ENCODE measurements at places on chromosomes 16 and 17. TPM values are rescaled to one million over a fixed set of nuclear protein-coding genes. Genes with fewer than 3 reads are reported as not detected.

RAP1GAP2 gene
- total RNA-seq, result 7.8 TPM

GPR139 gene
- not detected for total RNA-seq

TEX14 gene
- total RNA-seq, result 0.13 TPM

DPEP3 gene
- total RNA-seq, result not detected

IL32 gene
- 13.2 TPM for total RNA-seq

LMF1 gene
- 24.6 TPM for total RNA-seq

CLEC18C gene
- 0.71 TPM for total RNA-seq

DNA sequence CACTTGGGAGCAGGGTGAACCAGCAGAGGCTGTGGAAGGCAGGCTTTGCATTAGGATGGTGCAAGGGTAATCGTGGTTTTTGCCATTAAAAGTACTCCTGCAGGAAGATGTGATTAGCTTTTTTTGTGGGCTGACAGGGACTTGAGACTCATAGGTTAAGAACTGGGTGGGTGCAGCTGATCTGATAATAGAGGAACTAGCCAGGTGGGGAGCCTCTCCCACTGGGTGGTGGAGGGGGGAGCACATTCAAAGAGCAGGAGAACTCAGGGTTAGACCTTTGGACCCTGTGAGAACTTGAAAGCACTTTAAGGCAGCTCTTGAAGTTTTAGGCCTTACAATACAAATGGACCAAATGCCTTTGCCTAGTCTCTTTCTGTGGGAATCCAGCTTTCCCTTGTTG, 32.4 kb downstream of the CCL4 start:
- peaks cover 21% of the 10 kb centered on the region for H3K27me3 ChIP-seq
- H3K27ac ChIP-seq, result no peak overlapping the region
- H3K4me3 ChIP-seq, result no peak overlapping the region
- DNase-seq, result no peak

DNA sequence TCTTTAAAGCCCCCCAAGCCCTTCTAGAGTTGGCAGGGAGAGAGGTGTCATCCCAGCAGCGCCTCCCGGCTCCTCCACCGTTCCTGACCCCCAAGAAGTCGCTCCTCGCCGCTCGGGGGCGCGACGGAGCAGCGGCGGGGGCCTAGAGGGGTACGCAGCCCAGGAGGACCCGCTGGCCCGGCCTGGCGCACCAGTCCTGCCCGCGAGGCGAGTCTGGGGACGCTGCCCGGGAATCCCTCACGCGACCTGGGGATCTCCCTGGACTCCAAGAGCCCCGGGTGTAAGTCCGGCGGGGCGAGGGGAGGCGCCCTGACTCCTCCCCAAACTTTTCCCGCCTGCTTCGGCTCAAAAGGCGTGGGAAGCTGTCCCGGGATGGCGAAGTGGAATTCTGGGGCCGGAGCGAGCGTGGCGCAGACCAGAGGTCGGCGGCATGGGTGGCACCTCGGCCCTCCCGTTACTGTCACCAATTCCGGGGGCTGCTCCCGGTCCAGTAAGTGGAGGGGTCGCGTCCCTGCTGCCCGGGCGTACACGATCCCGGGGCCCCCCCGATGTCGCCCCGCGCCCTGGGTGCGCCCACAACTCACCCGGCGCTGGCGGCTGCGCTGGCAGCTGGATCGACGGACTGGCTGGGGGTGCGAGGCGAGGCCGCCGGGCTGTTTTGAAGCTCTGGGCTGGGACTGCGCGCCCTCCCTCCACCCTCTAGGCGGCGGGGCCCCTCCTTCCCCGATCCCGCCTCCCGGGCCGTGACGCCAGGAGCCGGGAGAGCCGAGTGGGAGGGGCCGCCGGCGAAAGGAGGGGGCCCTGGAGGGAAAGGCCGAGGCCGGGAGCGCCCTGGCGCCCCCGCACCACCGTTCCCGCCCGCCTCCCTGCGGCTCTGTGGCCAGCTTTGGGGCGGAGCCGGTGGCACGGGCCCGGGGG, at the start of gene EMP2:
Gene EMP2 (minus strand): TSS at position 634 of the 918 bp plus-strand sequence. CDS start 32,981 bp downstream, outside the sequence.
- H3K4me1 ChIP-seq, result peaks cover 30% of the 10 kb centered on the region
- no peaks in the 10 kb centered on the region for H3K36me3 ChIP-seq
- H3K27me3 ChIP-seq, result peaks cover 14% of the 10 kb centered on the region

DNA sequence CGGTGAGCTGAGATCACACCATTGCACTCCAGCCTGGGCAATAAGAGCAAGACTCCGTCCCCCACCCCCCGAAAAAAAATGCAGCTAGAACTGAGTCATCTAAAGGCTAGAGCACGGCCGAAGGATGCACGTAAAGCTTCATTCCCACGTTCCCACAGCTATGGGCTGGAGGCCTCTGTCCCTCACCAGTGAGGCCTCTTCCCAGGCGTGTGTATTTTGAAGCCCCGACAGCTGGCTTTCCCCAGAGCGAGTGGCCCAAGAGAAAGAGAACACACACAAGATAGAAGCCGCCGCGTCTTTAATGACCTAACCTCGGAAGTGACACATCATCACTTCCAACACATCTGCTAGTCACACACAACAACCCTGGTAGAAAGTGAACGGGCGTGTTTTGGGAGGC, 6.6 kb upstream of the KCTD5 start:
- H3K36me3 ChIP-seq, result no peaks in the 10 kb centered on the region
- DNase-seq, result no peak
- no peak overlapping the region for H3K27ac ChIP-seq
- H3K27me3 ChIP-seq, result no peaks in the 10 kb centered on the region
- H3K4me1 ChIP-seq, result peaks cover 16% of the 10 kb centered on the region

- no peak for DNase-seq
- no peaks in the 10 kb centered on the region for H3K36me3 ChIP-seq
- no peak overlapping the region for H3K27ac ChIP-seq
- H3K4me3 ChIP-seq, result no peak overlapping the region
- peaks cover 16% of the 10 kb centered on the region for H3K4me1 ChIP-seq
Measured at GRCh38 chr16:2971985-2972784, 3.0 kb downstream of the PAQR4 start.

- H3K4me3 ChIP-seq, result no peak overlapping the region
- peaks cover 2% of the 10 kb centered on the region for H3K36me3 ChIP-seq
- H3K27me3 ChIP-seq, result no peaks in the 10 kb centered on the region
- no peak for DNase-seq
Measured at GRCh38 chr16:12207939-12208338, 231.4 kb downstream of the SNX29 start.

GRCh38 chr17:39393736-39394135, 7.7 kb downstream of the FBXL20 start:
- no peak overlapping the region for H3K4me3 ChIP-seq
- H3K27me3 ChIP-seq, result no peaks in the 10 kb centered on the region
- no peak for DNase-seq
- no peak overlapping the region for H3K27ac ChIP-seq

- no peaks in the 10 kb centered on the region for H3K27me3 ChIP-seq
- H3K4me1 ChIP-seq, result no peaks in the 10 kb centered on the region
- peaks cover 14% of the 10 kb centered on the region for H3K36me3 ChIP-seq
- no peak overlapping the region for H3K27ac ChIP-seq
- no peak for DNase-seq
Measured at GRCh38 chr17:60224064-60224463, 74.3 kb downstream of the CA4 start.

GRCh38 chr17:34464812-34465211, 101.8 kb upstream of the CCL1 start:
- no peaks in the 10 kb centered on the region for H3K36me3 ChIP-seq
- no peak overlapping the region for H3K4me3 ChIP-seq
- H3K4me1 ChIP-seq, result no peaks in the 10 kb centered on the region

DNA sequence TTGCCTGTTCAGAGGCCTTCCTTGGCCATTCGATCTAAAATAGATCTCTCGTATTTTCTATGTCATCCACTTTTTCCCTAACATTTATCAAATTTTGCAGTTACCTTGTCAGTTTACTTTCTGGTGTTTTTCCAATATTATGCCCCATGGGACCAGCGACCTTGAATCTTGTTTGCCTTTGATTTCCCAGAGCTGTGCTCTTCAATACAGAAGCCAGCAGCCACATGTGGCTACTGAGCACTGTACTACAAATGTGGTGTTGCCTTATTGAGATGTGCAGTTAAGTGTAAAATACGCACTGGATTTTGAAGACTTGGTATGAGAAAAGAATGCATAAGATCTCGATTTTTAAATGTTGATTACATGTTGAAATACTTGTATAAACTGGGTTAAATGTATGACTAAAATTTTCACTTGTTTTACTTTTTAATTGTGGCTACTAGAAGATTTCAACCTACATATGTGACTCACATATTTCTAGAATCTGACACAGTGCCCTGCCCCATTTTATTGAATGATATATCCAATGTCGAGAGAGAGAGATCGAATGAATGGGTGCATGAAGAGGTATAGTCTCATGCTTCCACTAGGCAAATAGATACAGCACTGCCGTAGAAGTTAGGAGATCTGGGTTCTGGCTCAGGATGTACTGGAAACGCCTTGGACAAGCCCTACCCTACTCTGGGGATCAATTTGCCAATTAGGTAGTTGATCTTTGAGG, 824 bp upstream of the PSME3 start:
- peaks cover 20% of the 10 kb centered on the region for H3K4me1 ChIP-seq
- H3K27ac ChIP-seq, result peak overlapping the region; percentile 97
- peaks cover 6% of the 10 kb centered on the region for H3K36me3 ChIP-seq
- H3K4me3 ChIP-seq, result peak overlapping the region; percentile 93
- H3K27me3 ChIP-seq, result peaks cover 20% of the 10 kb centered on the region
- DNase-seq, result no peak

- H3K4me3 ChIP-seq, result no peak overlapping the region
- H3K27me3 ChIP-seq, result peaks cover 29% of the 10 kb centered on the region
- H3K4me1 ChIP-seq, result peaks cover 5% of the 10 kb centered on the region
- DNase-seq, result no peak
Measured at GRCh38 chr17:69581061-69581961, 166.8 kb downstream of the MAP2K6 start.

DNA sequence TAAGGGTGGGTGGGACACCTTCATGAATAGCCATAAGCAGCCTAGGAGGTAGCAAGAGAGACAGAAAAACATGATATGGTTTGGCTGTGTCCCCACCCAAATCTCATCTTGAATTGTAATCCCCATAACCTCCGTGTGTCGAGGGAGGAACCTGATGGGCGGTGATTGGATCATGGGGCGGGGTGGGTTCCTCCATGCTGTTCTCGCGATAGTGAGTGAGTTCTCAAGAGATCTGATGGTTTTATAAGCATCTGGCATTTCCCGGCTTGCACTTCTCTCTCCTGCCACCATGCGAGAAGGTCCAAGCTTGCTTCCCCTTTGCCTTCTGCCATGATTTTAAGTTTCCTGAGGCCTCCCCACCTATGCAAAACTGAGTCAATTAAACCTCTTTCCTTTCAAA, 259.1 kb upstream of the ERCC4 start:
- no peaks in the 10 kb centered on the region for H3K27me3 ChIP-seq
- H3K36me3 ChIP-seq, result no peaks in the 10 kb centered on the region
- no peak overlapping the region for H3K4me3 ChIP-seq
- no peak overlapping the region for H3K27ac ChIP-seq
- H3K4me1 ChIP-seq, result no peaks in the 10 kb centered on the region

GRCh38 chr16:47037396-47037745, 63.9 kb upstream of the DNAJA2 start:
- no peak for DNase-seq
- no peak overlapping the region for H3K27ac ChIP-seq
- peaks cover 5% of the 10 kb centered on the region for H3K4me1 ChIP-seq
- peak overlapping the region; percentile 74 for H3K4me3 ChIP-seq

GRCh38 chr16:22751104-22751667, 62.8 kb upstream of the HS3ST2 start:
- H3K27me3 ChIP-seq, result no peaks in the 10 kb centered on the region
- H3K4me1 ChIP-seq, result no peaks in the 10 kb centered on the region
- no peak overlapping the region for H3K27ac ChIP-seq
- no peak for DNase-seq

- no peak overlapping the region for H3K27ac ChIP-seq
- DNase-seq, result no peak
- no peaks in the 10 kb centered on the region for H3K36me3 ChIP-seq
- peaks cover 26% of the 10 kb centered on the region for H3K27me3 ChIP-seq
- peaks cover 5% of the 10 kb centered on the region for H3K4me1 ChIP-seq
Measured at GRCh38 chr16:57544124-57544653, 1.7 kb downstream of the ADGRG5 start.

- H3K27me3 ChIP-seq, result no peaks in the 10 kb centered on the region
- H3K36me3 ChIP-seq, result no peaks in the 10 kb centered on the region
- no peak overlapping the region for H3K4me3 ChIP-seq
- no peak for DNase-seq
- peaks cover 61% of the 10 kb centered on the region for H3K4me1 ChIP-seq
Measured at GRCh38 chr16:84844559-84845495, 25.0 kb downstream of the CRISPLD2 start.

DNA sequence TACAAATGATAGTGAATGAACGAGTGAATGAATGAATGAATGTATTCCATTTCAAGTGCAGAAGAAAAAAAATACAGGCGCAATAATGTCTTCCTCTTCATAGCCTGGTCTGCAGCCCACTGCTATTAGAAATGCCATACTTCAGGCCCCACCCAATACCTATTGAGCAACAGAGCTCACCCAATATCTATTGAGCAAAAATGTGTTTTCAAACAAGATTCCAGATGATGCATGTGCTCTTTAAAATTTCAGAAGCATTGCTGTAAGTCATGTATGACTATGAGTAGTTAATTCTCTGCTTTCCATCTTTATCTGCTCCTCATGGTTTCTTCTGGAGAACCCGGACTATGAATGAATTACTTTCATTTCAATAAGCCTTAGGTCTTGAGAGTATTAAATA, 308.2 kb downstream of the XYLT1 start:
- no peaks in the 10 kb centered on the region for H3K4me1 ChIP-seq
- H3K4me3 ChIP-seq, result no peak overlapping the region
- no peak for DNase-seq
- H3K27me3 ChIP-seq, result no peaks in the 10 kb centered on the region

DNA sequence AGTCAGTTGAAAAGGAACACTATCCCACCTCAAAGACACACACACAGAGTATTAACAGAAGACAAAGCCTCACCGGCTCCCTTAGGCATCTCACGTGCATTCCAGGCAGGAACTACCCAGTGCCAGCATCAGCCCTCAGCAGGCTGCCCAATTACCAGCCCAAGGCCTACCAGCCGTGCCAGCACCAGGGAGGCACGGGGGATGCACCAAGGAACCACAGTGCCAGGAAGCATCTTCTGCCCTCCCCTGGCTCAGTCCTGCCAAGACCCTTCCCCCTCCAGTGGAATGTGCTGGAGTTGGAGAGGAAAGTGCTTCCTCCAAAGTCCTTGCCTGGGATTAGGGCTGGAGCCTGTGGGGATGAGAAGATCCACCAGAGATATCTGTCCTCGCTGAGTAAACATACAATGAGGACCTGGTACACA, 11.0 kb upstream of the KRT19 start:
- H3K4me3 ChIP-seq, result no peak overlapping the region
- H3K27me3 ChIP-seq, result peaks cover 3% of the 10 kb centered on the region
- DNase-seq, result no peak
- H3K27ac ChIP-seq, result no peak overlapping the region
- no peaks in the 10 kb centered on the region for H3K36me3 ChIP-seq

GRCh38 chr16:85227946-85228862, 115.9 kb upstream of the CIBAR2 start:
- H3K27ac ChIP-seq, result peak overlapping the region; percentile 88
- H3K27me3 ChIP-seq, result no peaks in the 10 kb centered on the region
- H3K4me3 ChIP-seq, result peak overlapping the region; percentile 51
- no peaks in the 10 kb centered on the region for H3K36me3 ChIP-seq
- H3K4me1 ChIP-seq, result peaks cover 68% of the 10 kb centered on the region

Data from osteocyte (in vitro differentiated cells).